ENCODE measurements at places on chromosomes 12 and 14.

DNA sequence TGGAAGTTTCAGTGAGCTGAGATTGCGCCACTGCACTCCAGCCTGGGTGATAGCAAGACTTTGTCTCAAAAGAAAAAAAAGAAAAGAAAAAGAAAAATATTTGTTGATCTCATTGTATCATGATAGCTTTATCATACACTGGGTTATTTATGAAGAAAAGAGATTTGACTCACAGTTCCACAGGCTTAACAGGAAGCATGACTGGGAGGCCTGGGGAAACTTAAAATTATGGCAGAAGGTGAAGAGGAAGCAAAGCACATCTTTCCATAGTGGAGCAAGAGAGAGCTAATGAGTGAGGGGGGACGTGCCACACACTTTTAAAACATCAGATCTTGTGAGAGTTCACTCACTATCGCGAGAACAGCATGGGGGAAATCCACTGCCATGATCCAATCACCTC, 72.7 kb upstream of the FUT8 start:
- DNase-seq = no peak

- DNase-seq = peak; percentile 52
Observed at GRCh38 chr14:59067127-59067894, 121.2 kb upstream of the DAAM1 start.

- no peak for DNase-seq
Observed at GRCh38 chr12:66942741-66943465, 264.0 kb upstream of the GRIP1 start.

DNA sequence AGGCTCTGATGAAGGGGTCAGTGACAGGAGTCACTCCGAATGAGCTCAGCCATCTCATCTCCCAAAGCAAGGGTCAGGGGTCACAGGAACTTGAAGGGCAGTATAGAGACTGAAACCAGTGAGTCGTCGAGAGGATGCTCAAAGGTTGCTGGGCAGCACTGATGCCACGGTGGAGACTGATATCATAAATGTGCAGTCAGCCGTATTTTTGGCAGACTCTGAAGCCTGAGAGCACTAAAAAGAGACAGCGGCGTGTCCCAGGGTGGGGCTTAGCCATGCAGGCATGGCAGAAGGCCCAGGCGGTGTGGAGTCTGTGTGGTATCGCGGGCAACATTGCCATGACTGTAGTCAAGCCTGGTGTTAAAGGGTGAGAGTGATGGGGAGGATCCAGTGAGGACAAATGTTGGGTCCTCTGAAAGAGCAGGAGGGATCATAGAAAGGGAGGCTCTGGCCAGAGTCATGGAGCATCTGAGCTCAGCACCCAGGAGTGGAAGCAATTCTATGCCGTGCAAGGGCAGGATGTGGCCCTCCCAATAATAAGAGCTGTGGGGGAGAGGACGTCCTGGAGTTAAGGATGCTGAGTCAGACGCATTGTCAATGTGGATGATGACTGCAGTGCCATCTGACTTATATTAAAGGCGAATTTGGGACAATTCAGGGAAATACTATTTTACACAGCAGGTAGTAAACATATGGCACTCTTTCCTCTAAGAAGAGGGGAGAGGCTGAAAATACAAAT, 241.2 kb upstream of the FKBP4 start:
- no peak for DNase-seq

DNA sequence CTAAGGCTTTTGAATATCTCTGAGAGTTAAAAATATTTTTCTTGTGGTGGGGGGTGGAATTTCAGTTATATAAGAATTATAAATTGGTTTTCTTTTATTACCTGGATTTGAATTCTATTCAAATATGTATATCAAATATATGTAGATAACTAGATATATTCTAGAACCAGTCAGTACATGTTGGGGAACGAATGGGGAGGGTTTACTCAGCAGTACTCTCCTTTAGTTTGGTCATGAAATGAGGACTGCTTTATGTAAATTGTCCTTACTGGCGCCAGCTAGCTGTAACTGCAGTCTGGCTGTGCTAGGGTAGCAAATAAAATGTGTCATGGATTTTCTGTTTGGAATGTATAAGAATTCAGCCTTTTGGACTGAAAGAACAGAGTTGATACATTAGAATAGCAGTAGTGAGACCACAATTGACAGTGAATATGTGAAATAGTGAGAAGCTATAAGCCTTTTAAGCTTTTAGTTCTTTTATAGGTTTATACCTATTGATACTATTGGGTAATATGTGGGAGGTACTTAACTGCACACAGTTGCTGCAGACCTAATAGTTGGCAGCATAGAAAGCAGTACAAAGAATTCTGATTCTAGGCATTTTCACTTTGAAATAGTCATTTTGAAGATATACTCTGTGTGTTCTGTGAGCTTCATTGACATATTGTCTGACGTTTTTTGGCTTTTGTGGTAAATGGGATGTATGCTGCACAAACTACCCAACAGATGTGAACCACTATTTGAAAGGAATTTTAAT, 29.0 kb downstream of the ATF7IP start:
- DNase-seq = peak; percentile 40

DNA sequence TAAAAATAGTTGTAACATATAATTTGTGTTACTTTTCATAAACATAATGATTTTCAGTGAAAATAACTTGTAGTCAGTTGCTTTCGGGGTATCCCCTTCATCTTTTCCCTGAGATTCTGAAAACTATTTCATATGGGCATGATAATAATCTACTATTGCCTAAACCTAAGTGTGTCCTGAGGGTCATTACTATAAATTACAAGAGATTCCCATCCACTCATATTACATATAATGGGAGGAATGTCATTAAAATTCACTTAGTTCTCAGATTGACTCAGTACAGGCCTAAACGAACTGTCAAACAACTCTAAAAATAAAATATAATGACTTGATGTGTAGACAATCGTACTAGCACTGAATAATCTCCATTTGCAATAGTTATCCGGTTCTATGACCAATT, 72.7 kb downstream of the PTPRR start:
- no peak for DNase-seq

GRCh38 chr14:90405755-90406154, 8.9 kb downstream of the CALM1 start:
- no peak for DNase-seq

GRCh38 chr14:77372304-77372841, 4.5 kb downstream of the TMED8 start:
- DNase-seq = no peak

GRCh38 chr14:51792809-51793208, 67.6 kb upstream of the GNG2 start:
- no peak for DNase-seq

- peak; percentile 30 for DNase-seq
Observed at GRCh38 chr12:64088431-64089349, 133.4 kb downstream of the KICS2 start.

DNA sequence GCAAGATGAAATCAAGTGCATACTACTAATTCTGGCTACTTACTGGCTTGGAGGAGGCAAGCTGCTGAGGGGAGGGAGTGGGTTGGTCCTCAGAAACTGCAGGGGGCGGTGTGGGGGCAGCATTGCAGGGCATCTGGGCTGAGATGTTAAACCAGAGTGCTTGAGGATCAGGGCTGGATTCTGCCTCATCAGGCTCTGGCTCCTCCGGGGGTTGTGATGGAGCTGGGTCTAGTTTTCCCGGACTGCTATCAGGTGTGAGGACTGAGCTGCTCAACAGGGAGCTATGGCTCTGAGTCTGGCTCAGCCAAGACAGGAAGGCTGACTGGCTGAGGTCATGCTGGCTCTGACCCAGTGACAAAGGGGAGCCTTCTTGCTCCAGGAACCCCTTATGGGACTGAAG, 28.6 kb downstream of the BAZ2A start:
- no peak for DNase-seq

DNA sequence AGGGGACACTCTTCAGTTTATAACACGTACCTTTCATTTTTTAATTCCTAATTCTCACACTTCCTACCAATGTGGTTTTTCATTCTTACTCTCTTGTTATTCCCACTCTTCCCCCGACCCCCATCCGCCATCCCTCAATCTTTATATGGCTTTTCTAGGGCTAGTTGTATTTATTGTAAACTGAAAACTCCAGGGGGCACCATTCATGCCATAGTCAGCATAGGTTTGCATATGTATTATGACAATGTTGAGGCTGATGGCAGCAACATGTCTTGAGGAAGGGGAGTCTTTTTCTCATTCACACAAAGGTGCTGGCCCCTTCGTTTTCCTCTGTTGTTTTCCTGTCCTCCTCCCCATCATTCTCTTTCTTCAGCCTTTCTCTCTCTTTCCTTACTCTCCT, 27.7 kb upstream of the LTA4H start:
- peak; percentile 25 for DNase-seq

DNA sequence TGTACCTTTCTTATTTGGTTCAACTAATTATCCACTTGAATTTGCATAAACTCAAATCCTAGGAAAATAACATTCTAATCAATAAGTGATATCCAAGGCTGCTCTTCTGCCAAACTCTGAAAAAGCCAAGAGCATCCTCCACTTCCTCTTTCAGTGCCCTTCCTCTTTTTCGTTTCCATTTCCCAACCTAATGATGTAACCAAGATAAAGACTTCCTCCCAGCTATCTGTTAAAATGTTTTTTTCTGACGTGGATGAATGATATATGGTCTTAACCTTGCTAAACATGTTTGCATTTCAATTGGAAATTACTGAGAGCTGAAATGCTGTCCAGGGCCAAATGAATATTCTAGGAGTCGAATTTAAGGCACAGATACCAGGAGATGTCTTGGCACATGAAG, 459.5 kb upstream of the PDE3A start:
- peak; percentile 1 for DNase-seq

GRCh38 chr12:132942611-132943010, 13.5 kb downstream of the ZNF605 start:
- no peak for DNase-seq

GRCh38 chr12:63066782-63067181, 84.2 kb downstream of the AVPR1A start:
- DNase-seq = no peak

All from GDM1 (cell line).